ENCODE measurements at places on chromosomes 1 and 21.
A peak's percentile ranks its signal among the peaks of the same experiment; 100 is the strongest.

- no peak for DNase-seq
Measured at GRCh38 chr1:207990876-207991582, 80.1 kb upstream of the CD34 start.

- DNase-seq: no peak
Measured at GRCh38 chr1:211259638-211260126, 516 bp downstream of the RCOR3 start.

DNA sequence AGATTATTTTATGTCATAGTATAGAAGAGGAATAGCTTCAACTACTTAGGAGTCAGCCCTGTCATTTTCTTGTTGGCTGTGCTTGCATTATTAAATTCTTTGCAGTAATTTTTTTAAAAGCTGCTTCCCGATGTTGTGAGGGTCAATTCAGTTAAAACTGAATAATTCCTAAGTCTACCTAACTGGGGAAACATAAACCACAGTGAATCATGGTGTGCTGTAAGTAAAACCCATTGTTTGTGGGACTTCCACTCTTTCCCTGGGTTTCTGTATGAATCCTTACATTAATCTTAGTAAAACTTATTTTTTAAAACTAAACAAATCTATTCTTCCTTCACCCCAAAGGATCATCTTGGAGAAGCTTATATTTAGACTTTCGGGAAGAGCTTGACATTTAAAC lies 4.4 kb downstream of the SUCO start:
- DNase-seq: no peak

DNA sequence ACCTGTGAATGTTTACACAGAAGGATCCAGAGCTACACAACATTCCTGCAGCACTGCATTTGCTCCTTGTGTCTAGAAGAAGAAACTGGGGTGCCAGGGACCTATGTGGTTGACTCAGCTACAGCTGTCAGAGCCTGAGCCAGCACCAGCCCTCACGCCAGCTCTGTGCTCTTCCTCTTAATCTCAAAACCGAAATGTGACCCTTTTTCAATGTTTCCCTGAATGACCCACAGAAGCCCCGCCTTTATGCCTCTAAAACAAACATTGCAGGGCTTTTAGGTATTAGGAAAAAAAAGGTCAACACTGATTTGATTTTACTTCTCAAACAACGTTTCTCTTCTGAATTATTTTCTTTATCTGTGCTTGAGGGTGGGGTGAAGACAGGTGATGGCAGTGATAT lies 260.5 kb downstream of the DYRK1A start:
- no peak for DNase-seq

- no peak for DNase-seq
Measured at GRCh38 chr21:41508415-41509144, 622 bp upstream of the TMPRSS2 start.

DNA sequence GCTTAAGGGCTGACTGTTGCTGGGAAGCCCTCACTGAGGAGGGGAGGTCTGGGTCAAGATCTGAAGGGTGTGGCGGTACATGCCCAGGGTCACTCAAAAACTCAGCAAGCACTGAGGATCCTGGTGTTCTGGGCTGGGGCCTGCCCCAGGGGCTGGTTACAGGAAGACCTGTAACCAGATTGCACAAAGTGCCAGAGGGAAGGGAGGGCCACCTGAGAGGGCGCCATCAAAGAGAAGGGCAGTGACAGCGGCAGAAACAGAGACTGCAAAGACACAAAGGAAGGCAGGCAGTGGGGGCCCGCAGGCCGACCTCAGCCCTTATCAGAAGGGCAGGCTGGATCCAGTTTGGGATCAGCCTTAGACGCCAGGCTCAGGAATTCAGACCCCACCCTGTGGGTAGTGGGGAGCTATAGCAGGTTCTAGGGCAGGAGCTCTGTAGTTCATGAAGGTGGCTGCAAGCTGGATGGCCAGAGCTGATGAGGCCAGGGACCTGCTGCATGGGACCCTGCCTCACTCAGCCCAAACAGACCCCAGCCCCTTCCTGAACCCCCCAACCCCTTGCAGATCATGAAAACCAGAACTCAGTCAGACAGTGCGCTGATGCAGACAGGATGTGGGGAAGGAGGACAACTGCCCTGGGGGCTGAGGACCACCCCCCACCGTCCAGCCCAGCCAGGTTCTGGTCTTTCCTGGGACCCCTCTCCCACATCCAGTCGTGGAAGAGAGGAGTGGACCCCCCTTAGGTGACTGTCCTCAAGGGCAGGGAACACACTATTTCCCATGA lies 3.9 kb downstream of the SH2D5 start:
- DNase-seq: no peak

GRCh38 chr1:79472067-79472656 lies 465.6 kb upstream of the ADGRL4 start:
- DNase-seq: no peak

DNA sequence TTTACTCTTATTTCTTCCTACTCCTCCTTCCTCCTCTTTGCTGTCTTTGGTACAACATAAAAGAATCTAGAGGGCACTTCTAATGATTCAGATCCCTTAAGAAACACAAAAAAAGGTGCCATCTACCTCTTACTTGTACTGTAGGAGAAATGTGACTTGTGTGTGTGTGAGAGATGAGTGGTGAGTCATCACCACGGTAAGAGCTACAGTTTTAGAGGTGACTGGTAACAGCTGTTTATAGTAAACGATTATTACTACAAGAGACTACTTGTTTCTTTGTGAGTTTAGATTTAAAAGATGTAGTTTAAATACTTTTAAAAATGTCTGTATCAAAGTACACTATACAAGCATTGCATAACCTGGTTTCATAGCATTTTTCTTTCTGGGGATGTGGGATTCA lies 40.4 kb downstream of the SLC35D1 start:
- DNase-seq: peak; percentile 68

GRCh38 chr1:84078108-84078841 lies 65.8 kb upstream of the PRKACB start:
- no peak for DNase-seq

DNA sequence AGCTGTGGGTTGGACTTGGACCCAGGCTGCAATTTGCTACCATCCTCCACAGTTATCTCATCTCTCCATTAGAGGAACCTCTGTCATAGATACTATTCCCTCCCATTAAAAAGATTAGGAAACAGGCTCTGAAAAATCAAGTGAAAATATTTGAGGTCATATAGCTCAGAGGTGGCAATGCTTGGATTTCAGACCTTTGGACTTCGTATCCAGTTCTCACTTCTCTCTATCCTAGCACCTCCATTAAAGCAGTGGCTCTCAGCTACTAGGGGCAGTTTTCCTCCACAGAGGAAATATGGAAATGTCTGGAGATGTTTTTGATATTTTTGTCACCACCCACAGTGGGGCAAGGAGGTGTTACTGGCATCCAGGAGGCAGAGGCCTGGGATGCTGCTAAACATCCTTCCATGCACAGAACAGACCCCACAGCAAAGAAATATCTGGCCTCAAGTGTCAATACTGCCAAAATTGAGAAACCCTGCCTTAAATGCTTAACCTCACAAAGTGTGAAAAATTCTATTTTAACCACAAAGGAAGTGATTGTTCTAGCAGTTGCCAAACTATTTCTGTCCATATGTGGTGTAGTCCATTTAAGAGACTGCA lies 54.1 kb downstream of the C8A start:
- DNase-seq: no peak

- peak; percentile 39 for DNase-seq
Measured at GRCh38 chr1:178870944-178871343, at the start of gene ANGPTL1. ANGPTL1 (minus strand) TSS chr1:178871077; CDS start chr1:178865776, 5,301 bp downstream.

DNA sequence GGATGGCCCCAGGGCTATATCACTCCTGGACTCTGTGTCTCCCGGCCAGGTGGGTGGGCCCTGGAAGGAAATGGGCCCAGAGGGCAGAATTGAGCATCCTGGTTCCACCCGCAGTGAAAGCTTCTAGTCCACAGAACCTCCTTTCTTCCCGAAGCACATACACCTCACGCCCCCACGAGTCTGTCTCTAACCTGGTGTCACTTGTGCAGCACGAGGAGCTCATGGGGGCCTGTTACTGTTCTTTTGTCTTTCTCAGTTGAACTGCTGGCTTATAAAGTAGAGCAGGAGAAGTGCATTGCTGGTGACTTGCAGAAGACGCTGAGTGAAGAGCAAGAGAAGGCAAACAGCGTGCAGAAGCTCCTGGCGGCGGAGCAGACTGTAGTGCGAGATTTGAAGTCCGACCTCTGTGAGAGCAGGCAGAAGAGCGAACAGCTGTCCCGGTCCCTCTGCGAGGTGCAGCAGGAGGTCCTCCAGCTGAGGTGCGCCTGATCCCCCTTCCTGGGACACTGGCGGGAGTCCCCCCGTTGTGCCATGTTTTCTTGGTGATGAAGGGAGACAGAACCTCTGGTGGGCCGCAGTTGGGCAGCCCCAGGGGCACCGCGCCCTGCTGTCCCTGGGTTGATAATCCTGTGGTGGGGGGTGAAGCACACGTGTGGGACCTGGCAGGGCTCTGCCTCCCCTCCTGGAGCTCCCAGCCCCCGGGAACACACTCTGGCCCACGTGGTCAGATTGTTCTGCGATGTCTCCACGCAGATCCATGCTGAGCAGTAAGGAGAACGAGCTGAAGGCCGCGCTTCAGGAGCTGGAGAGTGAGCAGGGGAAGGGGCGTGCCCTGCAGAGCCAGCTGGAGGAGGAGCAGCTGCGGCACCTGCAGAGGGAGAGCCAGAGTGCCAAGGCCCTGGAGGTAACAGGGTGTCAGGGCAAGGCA lies 28.7 kb upstream of the DIP2A start:
- DNase-seq: no peak

GRCh38 chr1:221435504-221435904 lies 306.4 kb downstream of the DUSP10 start:
- peak; percentile 65 for DNase-seq

- DNase-seq: peak; percentile 45
Measured at GRCh38 chr1:196466654-196467053, 141.6 kb downstream of the KCNT2 start.

DNA sequence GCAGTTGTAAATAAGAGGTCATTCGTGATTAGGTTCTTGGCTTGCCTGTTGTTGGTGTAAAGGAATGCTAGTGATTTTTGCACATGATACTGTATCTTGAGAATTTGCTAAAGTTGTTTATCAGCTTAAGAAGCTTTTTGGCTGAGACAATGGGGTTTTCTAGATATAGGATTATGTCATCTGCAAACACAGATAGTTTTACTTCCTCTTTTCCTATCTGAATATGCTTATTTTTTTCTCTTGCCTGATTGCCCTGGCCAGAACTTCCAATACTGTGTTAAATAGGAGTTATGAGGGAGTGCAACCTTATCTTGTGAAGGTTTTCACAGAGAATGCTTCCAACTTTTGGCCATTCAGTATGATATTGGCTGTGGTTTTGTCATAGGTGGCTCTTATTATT lies 576.1 kb upstream of the RGS18 start:
- no peak for DNase-seq

DNA sequence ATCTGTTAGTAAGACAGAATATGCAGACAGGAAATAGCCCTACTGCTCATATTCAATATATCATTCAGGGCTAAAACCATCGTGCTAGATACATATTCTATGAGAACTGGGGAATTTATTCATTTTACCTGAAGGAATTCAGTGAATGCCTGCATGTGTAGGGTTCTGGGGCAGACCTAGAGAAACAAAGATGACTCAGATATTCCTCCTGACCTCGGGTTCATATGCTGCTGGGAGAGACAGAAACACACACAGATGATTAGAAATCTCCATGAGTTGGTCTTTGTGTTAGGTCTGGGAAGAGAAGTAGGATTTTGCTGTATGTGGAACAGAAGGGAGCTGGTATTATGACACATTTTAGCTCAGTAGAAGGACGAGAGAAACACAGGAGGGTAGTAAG lies 176.5 kb upstream of the ST6GALNAC5 start:
- no peak for DNase-seq

DNA sequence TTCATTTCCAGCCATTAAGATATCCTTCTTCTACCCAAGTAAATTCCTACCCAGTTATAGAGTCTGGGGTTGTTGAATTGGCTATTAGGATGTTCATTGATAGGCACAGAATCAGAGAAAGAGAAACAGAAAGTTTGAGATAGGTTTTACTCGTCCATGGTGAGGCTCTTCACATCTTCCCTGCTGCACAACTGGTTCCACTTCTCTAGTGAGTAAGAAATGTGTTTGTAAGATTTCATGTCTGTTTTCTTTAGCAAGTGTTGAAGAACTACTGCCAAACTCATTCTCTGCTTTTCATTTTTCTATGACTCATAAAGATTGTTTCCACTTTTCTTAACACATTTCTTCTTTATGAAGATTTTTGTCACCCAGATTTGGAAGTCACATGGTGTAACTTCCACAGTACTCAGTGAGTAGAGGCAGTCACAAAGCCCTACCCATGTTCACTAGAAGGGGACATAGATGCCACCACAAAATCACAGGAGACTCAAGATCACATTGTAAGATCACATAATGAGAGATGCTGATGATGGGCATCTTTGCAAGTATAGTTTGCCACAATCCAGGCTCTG lies 152.3 kb downstream of the SNX7 start:
- DNase-seq: no peak

DNA sequence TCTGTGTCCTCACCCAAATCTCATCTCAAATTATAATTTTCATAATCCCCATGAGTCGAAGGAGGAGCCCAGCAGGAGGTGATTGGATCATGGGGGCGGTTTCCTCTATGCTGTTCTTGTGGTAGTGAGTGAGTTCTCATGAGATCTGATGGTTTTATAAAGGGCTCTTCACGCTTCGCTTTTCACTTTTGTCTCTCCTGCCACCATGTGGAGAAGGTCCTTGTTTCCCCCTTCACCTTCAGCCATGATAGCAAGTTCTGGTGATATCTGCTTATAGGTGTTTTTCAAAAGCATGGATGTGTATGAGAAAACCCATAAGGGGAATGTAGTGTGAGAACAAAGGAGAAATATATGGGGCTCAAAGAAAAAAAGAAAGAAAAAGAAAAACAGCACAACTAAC lies 405.9 kb upstream of the RGS18 start:
- DNase-seq: no peak

DNA sequence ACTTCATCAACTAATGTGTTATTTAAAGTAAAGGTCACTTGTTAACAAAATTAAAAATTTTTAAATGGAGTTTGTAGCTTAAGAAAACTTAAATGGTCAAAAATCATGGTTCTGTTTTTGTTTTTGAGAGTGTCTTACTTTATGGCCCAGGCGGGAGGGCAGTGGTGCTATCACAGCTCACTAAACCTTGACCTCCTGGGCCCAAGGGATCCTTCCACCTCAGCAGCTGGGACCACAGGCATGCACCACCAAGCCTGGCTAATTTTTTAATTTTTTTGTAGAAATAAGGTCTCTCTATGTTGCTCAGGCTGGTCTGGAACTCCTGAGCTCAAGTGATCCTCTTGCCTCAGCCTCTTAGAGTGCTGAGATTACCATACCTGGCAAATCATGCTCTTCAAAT lies 111.4 kb downstream of the MAST2 start:
- no peak for DNase-seq

GRCh38 chr21:42794551-42794950 lies 84.8 kb downstream of the WDR4 start:
- no peak for DNase-seq

DNA sequence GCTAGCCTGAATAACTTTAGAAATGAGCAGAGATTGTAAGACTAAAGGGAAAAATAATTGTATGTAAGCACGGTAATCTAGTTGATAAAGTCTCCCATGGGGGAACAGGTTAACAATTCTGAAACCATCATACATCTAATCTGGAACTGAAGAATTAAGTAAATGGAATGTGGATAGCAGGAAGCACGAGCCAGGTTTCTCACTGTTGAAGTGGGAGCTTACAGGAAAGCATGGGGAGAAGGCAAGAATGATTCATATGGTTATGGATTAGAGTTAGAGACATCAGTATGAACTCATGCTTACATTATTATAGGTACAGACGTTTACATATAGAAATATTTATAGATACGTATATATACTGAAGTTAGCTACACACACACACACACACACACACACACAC lies 83.0 kb downstream of the LEPR start:
- no peak for DNase-seq
